ENCODE measurements at places on chromosomes 12 and 14.

DNA sequence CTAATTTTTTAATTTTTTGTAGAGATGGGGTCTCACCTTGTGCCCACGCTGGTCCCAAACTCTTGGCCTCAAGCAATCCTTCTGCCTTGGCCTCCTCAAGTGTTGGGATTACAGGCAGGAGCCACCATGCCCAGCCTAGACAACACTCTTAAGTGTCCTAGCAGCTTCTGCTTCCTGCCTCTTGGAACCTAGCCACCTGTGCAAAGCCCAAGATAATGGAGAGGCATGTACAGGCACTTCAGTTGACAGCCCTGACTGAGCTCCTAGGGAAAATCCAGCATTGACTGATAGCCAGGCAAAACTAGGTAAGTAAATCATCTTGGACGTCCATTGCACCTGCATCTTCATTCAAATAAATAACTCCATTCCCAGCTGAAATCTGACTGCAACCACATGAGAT is 15.5 kb downstream of the COX14 start:
- no peak for ATAC-seq

DNA sequence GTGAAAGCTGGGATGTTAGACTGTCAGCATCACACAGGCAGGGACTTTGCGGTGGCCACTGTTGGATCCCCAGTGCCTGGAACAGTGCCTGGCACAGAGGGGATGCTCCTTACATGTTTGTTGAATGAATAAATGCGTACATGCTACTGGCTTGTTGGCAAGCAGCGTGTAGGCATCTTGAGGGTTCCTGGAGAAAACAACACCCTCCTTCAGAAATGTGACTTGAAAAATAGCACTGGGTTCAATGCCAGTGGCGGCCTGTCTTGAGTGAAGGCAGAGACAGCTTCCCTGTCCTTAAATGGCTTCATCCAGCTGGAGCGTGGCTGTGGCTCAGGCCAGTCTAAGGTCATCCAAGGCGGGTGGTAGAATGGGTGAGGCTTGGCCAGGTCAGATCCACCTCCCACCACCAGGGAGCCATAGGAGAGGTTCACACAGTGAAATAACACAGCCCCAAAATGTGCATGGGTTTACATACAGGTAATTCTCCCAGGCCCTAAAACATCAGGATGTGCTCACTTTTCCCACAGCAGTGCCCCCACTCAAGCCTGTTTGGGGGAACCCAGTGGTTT is 171.4 kb downstream of the PHETA1 start:
- ATAC-seq, result no peak

GRCh38 chr12:92900941-92901340 is 28.2 kb downstream of the EEA1 start:
- ATAC-seq, result no peak

DNA sequence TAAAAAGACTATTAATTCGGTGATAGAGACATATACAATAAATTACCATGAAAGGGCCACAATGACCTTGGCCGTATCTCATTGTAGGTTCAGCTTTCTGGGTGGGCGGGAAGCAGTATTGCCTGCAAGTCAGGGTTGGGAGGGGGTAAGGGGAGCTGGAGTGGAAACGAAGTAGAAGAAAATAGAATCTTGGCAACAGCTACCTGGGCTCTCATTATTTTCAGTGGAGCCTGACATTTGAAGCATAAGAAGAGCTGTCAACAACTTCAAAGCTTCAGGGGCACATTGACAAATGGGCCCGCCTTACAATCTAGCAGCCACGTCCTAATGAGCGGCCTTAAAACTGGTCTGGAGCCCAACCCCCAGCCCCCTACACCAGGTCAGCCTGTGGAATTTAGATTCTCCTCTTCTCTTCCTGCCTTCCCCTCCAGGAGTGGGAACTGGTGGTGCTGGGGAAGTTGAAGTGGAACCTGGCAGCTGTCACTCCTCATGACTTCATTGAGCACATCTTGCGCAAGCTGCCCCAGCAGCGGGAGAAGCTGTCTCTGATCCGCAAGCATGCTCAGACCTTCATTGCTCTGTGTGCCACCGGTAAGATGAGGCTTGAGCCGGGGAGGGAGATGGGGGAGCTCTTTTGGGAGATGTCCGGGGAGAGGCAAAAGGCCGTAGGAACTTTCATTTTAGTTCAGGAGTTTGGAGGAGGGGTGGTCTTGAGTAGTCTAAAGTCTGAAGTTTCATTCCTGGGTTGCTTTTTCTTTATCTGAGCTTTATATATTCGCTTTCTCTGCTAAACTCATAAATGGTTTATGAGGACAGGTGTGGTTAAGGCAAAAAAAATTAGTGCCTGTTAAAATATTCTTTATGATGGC is 5.0 kb downstream of the CCND2 start:
- no peak for ATAC-seq

DNA sequence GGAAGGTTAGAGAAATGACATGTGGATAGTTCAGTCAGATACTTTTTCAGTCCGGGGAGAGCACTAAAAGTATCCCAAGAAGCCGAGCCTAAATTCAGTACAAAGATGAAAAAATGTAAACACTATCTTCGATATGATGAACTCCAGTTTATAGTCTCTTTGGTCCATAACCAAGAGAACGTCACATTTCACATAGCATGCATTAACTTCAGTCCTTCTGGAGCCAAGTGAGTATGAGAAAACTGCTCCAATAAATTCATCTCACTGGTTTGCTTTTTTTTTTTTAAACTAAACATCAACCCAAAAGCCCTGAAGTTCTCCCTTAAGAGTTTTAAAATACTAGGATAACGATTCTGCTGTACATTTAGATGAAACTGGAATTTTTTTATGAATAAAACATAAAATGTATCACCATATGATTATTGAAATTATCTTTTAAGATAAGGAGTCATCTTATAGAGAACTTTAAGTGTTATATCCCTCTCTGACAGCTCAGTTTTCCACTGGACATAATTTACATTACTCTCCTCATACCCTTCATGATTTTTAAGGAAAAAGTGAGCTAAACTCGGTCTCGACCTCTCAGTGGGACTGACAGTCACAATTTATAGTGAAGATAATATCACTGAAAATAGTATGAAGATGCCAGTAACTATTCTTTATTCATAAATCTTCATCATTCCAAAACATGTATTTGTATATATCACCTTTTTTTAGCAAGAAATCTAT is 841.5 kb upstream of the FLRT2 start:
- no peak for ATAC-seq

- ATAC-seq, result no peak
Measured at GRCh38 chr12:107437954-107438353, 247.6 kb upstream of the PWP1 start.

DNA sequence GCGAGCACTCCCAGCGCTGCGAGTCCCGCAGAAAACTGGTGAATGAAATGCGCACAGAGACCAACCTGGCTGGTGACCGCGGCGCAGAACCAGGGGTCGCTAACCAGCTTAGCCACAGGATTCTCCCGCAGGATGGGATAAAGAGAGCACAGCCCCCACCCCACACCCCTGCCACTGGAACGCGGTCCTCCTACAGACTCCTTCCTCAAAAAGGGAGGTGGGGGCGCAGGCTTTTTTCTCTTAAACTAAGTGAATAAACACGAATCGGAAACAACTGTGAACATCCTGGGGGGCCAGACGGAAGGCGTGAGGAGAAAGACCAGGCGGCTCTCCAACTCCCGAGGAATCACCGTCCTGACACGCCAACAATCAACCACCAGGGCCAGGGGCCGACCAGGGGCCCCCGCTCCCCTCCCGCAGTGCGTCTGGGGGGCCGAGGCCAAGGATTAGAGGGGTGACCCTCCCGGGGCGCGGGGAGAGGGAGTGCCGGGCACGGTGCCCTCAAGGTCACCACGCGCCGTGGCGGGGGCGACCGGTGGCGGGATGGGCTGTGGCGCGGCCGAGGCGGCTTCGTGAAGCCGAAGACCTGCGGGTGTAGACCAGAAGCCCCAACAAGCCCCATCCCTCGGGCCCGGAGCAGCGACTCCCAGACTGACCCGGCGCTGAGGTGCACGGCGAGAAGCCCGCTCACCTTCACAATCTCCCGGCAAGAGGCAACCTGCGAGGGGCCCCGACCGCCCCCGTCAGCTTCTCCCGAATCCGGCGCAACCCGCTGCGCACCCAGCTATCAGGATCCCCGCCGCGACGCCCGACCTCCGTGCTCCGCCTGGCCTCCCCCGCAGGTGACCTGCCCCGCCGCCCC is 704 bp downstream of the ATP2B1 start:
- ATAC-seq, result no peak

GRCh38 chr14:100634026-100634425 is 46.8 kb upstream of the BEGAIN start:
- ATAC-seq, result no peak

- ATAC-seq, result no peak
Measured at GRCh38 chr14:24145690-24146452, 539 bp downstream of the PSME2 start.

DNA sequence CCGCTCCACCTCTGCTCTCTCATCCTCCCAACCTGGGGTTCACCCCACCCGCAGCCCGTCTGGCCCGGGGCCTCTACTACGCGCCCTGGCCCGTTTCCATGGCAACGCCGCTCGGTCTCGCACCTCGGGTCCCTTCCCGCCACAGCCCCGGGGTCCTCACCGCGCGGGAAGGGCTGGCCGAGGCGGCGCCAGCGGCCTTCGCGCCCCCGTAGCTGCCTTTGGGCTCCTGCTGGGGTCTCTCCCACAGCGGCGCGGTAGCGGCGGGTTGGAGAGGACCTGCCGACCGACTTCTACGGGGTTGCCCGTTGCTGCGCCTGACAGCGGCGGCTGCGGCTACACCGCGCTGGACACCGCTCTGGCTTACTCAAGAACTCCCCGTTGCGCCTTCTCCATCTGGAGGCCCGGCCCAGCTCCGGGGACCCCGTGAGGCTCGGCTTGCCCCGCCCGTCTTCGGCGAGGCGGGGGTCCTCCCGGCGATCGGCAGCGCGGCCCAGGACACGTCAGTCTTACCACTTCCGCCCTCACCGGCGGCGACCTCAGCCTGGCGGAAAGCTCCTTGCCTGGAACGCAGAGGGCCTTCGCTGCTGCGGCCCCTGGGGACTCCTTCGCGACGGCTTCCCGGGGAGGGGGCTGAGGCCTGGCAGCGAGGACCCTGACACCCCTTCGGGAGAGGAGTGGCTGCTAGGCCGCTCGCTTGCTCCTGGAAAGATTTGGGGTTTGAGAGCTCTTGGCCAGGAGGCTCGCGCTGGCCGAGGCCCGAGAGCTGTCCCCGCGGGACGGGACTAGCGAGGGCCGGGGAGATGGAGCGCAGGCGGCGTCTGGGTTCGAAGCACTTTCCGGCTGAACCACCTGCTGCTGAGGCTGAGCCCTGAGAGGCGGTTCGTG is at the start of gene TM9SF1:
TSS of gene TM9SF1 (minus strand) at position 256 of the 885 bp plus-strand sequence. CDS start 422 bp downstream, outside the sequence.
- peak; percentile 97 for ATAC-seq

DNA sequence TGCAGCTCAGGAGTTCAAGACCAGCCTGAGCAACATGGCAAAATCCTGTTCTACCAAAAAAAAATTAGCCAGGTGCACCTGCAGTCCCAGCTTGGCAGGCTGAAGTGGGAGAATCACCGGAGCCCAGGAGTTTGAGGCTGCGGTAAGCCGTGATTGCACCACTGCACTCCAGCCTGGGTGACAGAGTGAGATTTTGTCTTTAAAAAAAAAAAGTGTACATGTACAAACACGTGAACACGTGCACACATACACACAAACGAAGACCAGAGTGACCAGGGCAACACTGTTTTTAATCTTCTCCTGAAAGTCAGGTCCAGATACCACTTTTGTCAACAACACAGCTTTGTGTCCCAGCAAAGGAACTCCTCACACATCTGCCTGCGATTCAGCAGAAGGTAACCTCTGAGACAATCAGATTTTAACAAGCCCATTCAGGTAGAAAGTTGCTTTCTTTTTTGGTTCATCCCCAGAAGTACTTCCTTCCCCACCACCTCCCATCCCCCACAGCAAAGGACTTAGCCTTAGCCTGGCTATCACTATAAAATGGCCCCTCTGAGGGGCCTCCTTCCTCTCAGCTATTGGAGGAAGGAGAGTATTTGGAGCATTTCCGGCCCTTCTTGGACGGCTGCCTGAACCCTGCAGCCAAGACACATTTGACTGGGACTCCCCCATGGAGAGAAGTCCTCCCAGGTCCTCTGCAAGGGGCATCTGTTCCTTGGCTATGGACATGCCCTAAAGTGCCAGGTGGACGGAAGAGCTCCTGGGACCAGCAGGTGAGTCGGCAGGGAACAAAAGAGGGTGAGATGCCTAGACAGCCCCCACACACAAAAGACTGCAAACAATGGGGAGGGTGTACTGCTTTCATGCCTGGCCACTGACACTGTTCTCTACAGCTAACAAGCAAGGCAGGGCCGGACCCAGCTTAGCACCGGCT is 9.8 kb downstream of the CTDSP2 start:
- ATAC-seq, result peak; percentile 24

- ATAC-seq, result no peak
Measured at GRCh38 chr14:87494010-87494409, 499.0 kb downstream of the GALC start.

DNA sequence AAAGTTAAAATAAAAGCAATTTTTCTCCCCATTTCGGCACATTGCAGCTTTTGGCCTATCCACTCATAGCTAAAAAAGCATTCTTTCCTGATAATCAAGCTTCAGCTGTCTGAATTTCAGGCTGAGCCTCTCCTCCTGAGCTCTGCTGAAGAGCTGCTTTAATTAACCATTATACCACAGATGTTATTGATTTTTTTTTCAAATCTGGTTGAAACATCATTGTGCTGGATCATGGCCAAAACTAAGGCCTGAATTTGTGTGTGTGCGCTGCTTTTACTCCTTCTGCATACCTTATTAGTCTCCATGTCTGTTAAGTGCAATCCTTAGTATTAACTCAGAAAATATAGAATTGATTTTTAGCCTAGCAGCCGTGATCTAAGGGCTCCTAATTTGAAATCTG is 52.3 kb downstream of the MBIP start:
- no peak for ATAC-seq

DNA sequence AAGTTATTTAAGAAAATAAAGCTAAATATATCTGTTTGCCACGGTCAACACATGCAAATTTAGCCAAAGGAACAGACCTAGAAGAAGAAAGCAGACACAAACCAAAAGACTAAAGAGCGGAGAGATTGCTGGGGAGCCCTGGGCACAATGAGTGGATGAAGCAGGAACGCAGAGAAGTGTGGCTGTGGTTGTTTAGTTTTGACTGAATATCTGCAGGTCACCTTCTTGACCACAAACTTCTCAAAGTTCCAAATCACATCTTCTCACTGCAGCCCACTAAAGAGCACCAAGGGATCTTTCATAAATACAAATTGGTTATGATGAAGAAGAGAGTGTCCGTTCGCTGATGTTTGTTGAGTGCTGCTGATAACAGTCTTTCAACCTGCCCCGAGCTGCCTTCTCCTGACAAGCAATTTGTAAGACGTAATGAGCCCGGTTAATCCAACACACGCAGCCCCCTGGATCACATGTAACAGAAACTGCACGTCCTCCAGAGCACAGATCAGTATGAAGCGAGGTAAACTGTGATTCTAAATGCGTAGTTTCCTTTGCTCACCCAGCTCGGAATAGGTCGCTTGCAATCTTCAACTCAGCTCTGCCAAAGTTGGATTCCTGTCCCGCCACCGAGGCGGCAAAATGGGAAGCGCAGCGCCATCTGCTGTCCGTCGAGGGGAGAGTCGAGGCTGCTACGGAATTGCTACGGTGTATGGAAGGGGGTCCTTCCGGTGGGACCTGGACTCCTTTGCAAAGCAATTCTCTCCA is 120.8 kb downstream of the GXYLT1 start:
- peak; percentile 68 for ATAC-seq

- ATAC-seq, result no peak
Measured at GRCh38 chr12:40312982-40313576, 88.3 kb downstream of the LRRK2 start.

- ATAC-seq, result no peak
Measured at GRCh38 chr12:87690236-87690810, 338.9 kb downstream of the C12orf50 start.

- no peak for ATAC-seq
Measured at GRCh38 chr12:2180737-2181082, 127.9 kb downstream of the CACNA1C start.

Measured in activated CD4-positive, CD25-positive, alpha-beta regulatory T cell treated with anti-CD3 and anti-CD28 coated beads, Interleukin-2, amount 50 U/mL, for 24 hours (primary cell).